ENCODE measurements at places on chromosomes 2 and 18.

- no peak for DNase-seq
These were observed 125.1 kb downstream of the SLC39A10 start for GRCh38 chr2:195782156-195782555.

GRCh38 chr2:33660416-33661123 is 61.5 kb upstream of the FAM98A start:
- DNase-seq: no peak

DNA sequence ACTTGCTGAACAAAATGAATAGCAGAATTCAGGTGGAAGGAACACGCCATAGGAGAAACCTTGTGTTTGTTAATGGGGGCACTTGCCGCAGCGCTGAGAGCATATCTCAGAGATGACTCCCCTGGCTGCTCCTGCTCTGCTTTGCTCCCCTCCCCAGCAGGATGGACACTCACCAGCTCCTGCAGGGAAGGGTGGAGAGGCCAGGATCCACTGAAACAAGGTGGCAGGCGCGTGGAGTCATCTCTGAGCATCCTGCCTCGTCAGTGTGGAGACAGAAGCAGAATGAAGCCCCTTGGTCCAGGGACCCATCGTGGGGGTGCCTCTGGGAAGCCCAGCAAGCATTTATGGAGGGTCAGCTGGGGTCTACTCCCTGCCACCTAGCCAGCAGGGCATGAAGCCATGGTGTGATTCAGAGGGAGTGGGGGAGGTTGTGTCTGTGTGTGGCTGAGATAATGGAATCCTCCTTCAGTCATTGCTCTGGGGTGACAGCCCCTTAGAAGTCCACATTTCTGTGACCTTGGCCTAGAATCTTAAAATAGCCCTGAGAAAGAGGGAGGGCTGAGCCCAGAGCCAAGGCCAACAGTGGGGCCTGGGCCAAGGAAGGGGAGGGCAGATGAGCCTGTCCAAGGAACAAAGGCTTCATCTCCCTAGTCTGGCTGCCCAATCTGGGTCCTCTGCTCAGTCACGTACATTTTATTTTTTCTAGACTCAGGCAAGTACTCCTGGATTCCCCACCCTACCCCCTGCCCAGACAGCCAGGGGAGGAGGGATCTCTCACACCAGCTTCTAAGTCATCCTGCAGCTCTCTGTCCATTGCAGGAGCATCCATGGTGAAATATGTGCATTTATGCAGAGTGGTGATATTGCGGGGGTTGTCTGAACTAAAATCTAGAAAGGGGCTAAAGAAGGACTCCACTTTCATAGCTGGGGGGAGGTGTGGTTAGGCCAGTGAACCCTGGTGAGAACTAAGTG is 215.4 kb downstream of the ZBTB7C start:
- no peak for DNase-seq

DNA sequence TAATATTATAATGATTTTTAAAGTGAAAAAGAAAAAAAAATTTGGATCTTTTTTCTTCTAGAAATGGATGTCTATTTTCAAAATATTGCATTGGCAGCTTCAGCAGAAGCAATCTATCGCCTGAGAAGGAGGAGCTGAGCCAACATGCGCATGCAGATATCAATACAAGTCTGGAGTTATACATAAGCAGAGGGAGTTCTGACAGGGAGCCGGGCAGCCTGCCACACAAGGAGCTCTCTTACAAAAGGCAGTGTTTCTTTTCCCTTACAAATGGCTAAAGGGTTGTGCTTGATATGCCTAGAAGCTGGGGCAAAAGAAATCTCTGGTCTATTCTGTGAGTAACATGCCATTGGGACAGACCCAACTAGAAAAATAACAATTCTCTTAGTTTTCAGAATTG is 291.9 kb upstream of the TRIB2 start:
- DNase-seq: peak; percentile 13

GRCh38 chr18:42719221-42719620 is 396.3 kb downstream of the RIT2 start:
- DNase-seq: no peak

GRCh38 chr2:207260947-207261346 is 95.2 kb upstream of the KLF7 start:
- no peak for DNase-seq

DNA sequence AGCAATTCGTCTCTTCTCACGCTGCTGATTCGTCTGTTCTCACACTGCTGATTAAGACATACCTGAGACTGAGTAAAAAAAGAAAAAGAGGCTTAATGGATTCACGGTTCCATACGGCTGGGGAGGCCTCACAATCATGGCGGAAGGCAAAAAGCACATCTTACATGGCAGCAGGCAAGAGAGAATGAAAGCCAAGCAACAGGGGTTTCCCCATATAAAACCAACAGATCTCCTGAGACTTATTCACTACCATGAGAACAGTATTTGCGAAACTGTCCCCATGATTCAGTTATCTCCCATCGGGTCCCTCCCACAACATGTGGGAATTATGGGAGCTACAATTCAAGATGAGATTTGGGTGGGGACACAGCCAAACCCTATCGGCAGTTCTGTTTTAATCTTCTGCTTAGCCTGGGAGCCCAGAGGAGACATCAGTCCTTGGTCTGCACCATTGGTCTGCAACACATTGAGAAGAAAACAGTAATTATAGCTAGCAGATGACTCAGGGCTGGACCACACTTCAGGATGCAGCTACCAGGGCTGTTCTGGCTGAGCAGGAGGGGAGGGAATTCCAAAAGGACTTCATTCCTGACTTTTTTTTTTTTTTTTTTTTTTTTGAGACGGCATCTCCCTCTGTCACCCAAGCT is 69.4 kb downstream of the CABLES1 start:
- DNase-seq: no peak

DNA sequence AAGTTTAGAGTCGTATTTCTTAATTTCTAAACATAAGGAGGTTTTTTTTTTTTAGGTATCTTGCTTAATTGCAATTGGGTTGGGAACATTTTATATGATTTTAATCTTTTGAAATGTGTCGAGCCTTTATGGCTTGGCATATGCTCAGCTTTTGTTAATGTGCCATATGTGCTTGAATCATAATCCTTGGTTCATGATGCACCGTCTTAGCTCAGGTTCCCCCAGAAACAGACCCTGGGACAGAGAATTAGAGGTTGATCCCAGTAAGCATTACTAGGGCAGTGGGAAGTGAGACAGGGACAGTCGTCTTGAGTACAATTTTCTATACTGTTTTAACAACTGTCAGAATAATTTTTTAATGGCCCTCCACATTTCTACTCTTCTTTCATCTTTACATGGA is 9.3 kb downstream of the CHCHD5 start:
- DNase-seq: no peak

- peak; percentile 28 for DNase-seq
These were observed 13.0 kb upstream of the FAHD2A start for GRCh38 chr2:95389245-95390119.

GRCh38 chr2:181954538-181954883 is 31.1 kb upstream of the PPP1R1C start:
- no peak for DNase-seq

- DNase-seq: no peak
These were observed 18.1 kb upstream of the CCDC74B start for GRCh38 chr2:130162968-130163367.

- DNase-seq: no peak
These were observed 212.2 kb upstream of the THUMPD2 start for GRCh38 chr2:39991298-39991697.

GRCh38 chr2:96325041-96325883 is at the start of gene ITPRIPL1:
ITPRIPL1 (plus strand) TSS chr2:96325317; CDS start chr2:96325840, 523 bp downstream.
- DNase-seq: no peak

- no peak for DNase-seq
These were observed 14.2 kb downstream of the CDK15 start for GRCh38 chr2:201820383-201821007.

DNA sequence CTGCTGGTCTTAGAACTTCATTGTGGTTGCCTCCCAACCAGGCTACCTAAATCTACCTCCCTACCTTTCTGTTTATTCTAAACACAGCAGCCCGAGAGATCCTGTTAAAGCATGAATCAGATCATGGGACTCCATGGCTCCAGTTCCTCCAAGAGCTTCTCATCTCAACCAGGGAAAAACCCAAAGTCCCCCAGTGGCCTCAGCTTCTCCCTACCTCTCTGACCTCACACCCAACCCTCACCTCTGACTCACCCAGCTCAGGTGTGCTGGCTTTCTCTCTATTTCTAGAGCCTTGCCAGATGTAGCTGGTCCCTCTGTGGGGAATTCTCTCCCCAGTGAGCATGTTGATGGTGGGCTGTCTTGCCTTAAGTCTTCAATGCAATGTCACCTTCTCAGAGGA is 93.8 kb upstream of the COPS8 start:
- no peak for DNase-seq

GRCh38 chr2:174343623-174344455 is 9.1 kb downstream of the SP9 start:
- no peak for DNase-seq

- DNase-seq: no peak
These were observed 92.1 kb downstream of the LRRC30 start for GRCh38 chr18:7322817-7323485.

GRCh38 chr2:188338463-188338862 is 46.8 kb downstream of the GULP1 start:
- DNase-seq: no peak

GRCh38 chr2:181818840-181819239 is 72.7 kb upstream of the ITPRID2 start:
- no peak for DNase-seq

GRCh38 chr2:63819256-63819655 is 22.4 kb upstream of the UGP2 start:
- no peak for DNase-seq

- no peak for DNase-seq
These were observed 26.5 kb downstream of the TCF23 start for GRCh38 chr2:27175330-27175729.

DNA sequence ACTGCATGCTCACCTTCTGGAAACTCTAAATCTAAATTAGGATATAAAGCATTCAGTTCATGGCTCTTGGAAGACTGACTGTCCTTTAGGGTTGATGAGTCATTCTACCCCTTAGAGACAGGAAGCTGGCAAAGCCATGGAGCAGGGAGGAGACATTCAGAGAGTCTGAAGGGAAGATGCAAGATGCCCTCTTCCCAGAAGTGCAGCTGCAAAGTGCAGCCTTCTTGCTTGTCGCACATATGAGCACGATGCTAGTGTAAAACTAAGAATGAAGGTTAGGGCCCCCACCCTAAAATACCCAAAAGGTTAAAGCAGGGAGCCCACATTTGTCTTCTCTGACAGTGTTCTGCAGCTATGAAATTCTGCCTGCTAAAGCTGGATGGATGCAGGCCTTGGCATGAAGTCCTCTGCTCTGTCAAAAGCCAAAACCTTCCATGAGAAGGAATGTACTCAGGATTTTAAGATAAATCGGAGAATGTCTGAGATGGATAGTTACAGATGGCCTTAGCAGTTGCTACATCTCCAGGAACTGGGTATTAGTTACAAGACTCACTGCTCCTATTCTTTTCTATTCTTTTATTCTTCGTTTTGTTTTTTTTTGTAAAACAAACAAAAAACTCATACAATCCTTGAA is 89.7 kb downstream of the POLE4 start:
- DNase-seq: no peak

- DNase-seq: no peak
These were observed 985.8 kb upstream of the NRXN1 start for GRCh38 chr2:52017646-52018235.

DNA sequence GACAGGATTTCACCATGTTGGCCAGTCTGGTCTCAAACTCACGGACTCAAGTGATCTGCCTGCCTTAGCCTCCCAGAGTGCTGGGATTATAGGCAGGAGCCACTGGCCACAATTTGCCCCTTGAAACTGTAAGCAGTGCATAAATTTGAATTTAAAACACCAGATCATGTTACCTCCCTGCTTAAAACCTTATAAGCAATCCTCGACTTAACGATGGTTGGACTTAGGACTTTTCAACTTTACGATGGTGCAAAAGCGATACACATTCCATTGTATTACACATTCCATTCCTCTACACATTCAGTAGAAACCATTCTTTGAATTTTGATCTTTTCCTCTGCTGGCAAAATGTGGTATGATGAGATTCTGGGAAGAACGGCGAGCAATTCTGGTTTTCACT is 23.2 kb upstream of the EFR3B start:
- DNase-seq: no peak

- DNase-seq: no peak
These were observed 42.3 kb downstream of the SPRED2 start for GRCh38 chr2:65390134-65390533.

GRCh38 chr2:68250652-68251186 is 1.6 kb downstream of the PPP3R1 start:
- DNase-seq: no peak

- no peak for DNase-seq
These were observed 637 bp upstream of the SFT2D3 start for GRCh38 chr2:127700527-127701192.

DNA sequence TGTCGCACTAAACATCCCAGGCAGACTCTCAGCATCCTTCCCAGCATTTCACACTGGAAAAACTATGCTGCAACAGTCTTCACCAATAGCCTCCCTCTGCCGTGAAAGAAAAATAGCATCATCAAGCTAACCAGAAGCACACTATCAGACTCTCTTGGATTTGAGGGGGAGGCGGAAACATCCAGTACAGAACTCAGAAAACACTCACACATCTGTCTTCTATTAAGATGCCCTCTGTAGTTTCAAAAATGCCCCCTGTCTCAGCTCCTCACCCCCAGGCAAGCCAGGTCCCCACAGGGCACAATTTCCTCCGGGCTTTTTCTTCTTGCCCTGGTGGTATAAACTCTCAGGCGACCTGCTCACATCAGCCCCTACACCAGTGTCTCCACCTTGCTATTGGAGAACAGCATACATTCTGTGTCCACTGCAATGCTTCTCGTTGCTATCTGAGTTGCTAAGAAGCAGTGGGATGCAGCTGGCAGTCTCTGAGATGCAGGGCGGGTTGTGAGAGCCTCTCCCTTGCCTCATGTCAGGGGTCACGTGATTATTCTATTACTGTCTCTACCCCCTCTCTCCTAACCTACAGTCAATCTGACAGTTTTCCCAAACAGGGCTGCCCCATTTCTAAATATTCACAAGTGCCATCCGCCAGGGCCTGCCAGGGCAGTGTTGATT is 189.9 kb downstream of the INO80D start:
- no peak for DNase-seq

DNA sequence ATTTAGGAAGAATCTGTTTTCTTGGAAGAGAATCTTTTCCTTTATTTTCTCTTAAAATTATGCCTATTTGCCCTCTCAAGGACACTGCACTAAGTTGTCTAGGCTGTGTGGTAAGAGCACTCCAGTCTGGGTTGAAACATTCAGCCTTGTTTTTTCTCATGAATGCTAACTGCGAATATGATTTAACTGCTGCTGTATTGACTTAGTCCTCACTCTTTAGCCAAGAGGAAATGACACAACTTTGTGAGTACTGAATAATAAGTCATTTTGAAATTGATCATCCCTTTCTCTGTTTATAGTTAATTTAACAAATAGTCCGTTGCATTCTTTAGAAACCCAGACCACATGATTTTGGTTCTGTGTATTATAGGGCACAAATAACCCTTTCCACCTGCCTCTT is 4.5 kb upstream of the RND3 start:
- DNase-seq: no peak

GRCh38 chr2:187988348-187988747 is 303.3 kb upstream of the GULP1 start:
- DNase-seq: no peak

All from hippocampal formation (tissue), 2 donors.